ENCODE measurements at places on chromosomes 3 and 15.

GRCh38 chr15:99677540-99678134 lies 55.6 kb downstream of the LYSMD4 start:
- H3K27me3 ChIP-seq: no peaks in the 10 kb centered on the region
- H3K27ac ChIP-seq: no peak overlapping the region
- peak; percentile 28 for DNase-seq
- peaks cover 37% of the 10 kb centered on the region for H3K36me3 ChIP-seq
- H3K4me1 ChIP-seq: peaks cover 12% of the 10 kb centered on the region

DNA sequence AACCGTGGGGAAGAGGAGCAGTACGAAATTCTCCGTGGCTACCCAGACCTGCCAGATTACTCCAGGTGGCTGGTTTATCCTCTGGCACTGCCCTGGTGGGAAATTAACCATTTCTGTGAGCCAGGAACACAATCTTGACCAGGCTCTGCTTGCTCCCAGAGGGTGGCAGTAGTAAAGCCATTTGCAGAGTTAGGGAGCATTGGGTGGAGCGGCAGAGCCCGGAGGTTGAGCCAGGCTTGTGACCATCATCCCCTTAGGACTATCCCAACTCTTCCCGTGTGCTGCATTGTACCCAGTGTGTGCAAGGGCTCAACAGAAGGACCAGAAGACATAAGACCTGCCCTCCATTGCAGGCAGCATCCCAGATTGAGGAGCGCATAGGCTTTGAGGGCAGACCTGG lies 5.3 kb downstream of the KNG1 start:
- H3K4me1 ChIP-seq: no peaks in the 10 kb centered on the region
- no peaks in the 10 kb centered on the region for H3K36me3 ChIP-seq
- no peak overlapping the region for H3K27ac ChIP-seq
- H3K4me3 ChIP-seq: no peak overlapping the region

- 0 out of 2 replicates have a peak overlapping the region, but pooled peaks have one; percentile 0 for H3K27ac ChIP-seq
- peaks cover 12% of the 10 kb centered on the region for H3K4me1 ChIP-seq
- H3K36me3 ChIP-seq: no peaks in the 10 kb centered on the region
- no peaks in the 10 kb centered on the region for H3K27me3 ChIP-seq
- no peak overlapping the region for H3K4me3 ChIP-seq
These were observed 80.7 kb upstream of the ALDH1L1 start for GRCh38 chr3:126261037-126261436.

DNA sequence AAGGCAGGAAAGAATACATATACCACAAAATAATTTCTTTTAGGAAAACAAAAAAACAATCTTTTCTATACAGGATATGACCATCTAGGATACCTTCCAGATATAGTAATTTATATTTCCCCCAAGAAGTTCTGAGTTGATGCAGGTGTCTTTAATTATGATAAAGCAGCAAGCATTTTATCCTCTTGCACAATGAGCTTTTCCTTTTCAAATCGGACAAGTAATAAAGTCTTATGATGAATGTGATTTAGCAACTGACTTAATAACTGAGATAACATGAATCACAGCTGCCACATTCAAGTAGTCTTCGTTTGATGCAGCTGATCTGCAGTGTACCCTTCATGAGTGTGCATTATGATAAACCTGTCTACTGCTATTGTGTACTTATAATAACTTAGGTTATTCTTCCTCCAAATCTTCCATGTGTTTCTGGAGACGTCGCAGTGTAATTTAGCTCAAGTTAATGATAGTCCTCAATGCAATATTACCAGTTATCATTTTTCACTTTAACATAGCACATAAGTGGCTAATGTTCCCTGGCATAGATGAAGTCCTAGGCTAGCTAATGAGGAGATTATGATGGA lies 260.3 kb upstream of the MRPL3 start:
- H3K36me3 ChIP-seq: no peaks in the 10 kb centered on the region
- H3K27me3 ChIP-seq: no peaks in the 10 kb centered on the region
- no peak overlapping the region for H3K27ac ChIP-seq
- peak; percentile 26 for DNase-seq
- H3K4me3 ChIP-seq: no peak overlapping the region

- no peak for DNase-seq
- H3K27me3 ChIP-seq: no peaks in the 10 kb centered on the region
- no peaks in the 10 kb centered on the region for H3K4me1 ChIP-seq
- H3K27ac ChIP-seq: no peak overlapping the region
- no peaks in the 10 kb centered on the region for H3K36me3 ChIP-seq
- no peak overlapping the region for H3K4me3 ChIP-seq
These were observed 504.9 kb downstream of the MCTP2 start for GRCh38 chr15:94736236-94736635.

DNA sequence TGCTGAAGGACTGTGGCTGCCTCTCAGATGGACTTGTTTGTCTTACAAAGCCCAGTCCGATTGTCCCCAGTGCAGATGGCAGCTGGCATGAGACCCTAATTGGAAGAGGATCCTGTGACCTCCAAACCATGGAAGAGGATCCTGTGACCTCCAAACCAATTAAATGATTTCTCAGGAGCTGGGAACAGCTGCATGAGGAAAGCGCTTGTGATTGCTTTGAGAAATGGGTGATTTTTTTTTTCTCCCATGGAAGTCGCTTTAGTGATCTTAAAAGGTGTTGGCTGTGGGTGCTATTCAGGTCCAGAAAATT lies 68.4 kb upstream of the LARS2 start:
- no peak for DNase-seq
- H3K27me3 ChIP-seq: peaks cover 22% of the 10 kb centered on the region
- no peaks in the 10 kb centered on the region for H3K36me3 ChIP-seq
- no peak overlapping the region for H3K4me3 ChIP-seq
- no peak overlapping the region for H3K27ac ChIP-seq

DNA sequence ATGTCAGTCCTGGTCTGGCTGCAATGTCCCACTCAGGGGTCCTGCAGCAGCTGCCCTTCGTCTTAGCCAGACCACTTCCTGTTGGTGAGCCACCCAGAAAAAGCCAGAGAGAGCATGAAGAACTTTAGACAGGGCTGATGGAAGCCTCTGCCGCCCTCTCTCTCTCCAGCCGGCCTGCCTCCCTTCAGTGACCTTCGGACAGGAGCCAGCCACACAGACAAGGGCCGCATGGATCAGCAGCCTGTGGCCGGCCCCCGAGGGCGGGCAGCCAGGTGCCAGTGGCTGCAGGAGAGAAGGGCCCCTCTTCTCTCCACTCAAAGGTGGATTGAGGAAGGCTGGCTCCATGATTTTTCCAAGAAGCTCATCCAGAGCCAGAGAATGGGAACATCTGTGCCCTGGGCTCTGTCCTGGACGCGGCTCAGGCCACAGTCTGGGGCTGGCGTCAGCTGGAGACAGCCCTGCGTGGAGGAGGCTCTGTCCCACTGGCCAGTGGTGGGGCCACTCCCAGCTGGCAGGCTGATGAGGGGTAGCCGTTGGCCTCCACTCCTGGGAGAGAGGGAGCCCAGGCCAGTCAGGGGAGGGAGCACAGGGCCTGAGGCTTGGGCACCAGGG lies 42.9 kb downstream of the ISG20 start:
- H3K36me3 ChIP-seq: no peaks in the 10 kb centered on the region

DNA sequence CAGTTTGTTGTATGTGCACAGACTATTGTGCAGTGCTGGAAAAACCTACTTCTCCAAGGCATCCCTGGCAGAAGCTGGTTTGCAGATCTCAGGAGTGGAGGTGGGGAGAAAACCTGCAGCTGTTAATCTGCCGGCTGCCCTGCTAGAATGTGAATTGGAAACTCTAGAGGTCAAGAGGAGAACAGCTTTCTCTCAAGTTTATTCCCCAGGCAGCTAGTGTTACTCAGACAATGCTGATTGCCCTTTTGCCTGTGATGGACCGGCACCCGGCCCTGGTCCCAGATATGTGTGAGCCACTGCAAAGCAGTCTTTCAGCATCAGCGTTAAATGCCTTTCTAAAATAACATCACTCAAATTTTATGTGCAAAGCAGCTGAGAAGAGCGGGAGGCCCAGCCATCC lies 129.7 kb upstream of the TPM1 start:
- H3K27ac ChIP-seq: no peak overlapping the region
- H3K4me3 ChIP-seq: no peak overlapping the region
- no peaks in the 10 kb centered on the region for H3K4me1 ChIP-seq
- H3K27me3 ChIP-seq: no peaks in the 10 kb centered on the region
- H3K36me3 ChIP-seq: no peaks in the 10 kb centered on the region

DNA sequence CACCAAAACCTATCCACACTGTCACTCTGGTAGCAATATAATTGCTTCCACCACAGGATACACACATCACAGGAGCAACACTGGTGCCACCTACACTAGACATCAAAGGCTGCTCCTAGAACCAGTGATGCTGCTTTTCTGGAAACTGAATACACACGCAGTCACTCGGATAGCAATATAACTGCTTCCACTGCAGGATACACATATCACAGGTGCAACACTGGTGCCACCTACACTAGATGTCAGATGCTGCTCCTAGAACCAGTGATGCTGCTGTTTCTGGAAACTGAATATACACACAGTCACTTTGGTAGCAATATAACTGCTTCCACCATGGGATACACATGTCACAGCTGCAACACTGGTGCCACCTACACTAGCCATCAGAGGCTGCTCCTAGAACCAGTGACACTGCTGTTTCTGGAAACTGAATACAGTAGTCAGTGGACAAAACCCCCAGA lies 6.9 kb upstream of the TNFSF10 start:
- no peak overlapping the region for H3K4me3 ChIP-seq
- no peaks in the 10 kb centered on the region for H3K27me3 ChIP-seq
- H3K27ac ChIP-seq: no peak overlapping the region
- no peaks in the 10 kb centered on the region for H3K4me1 ChIP-seq

GRCh38 chr15:28079313-28079969 lies 19.7 kb downstream of the OCA2 start:
- 0 out of 2 replicates have a peak, but pooled peaks cover 6% of the 10 kb centered on the region for H3K27me3 ChIP-seq
- H3K36me3 ChIP-seq: no peaks in the 10 kb centered on the region
- no peak for DNase-seq
- no peak overlapping the region for H3K4me3 ChIP-seq

DNA sequence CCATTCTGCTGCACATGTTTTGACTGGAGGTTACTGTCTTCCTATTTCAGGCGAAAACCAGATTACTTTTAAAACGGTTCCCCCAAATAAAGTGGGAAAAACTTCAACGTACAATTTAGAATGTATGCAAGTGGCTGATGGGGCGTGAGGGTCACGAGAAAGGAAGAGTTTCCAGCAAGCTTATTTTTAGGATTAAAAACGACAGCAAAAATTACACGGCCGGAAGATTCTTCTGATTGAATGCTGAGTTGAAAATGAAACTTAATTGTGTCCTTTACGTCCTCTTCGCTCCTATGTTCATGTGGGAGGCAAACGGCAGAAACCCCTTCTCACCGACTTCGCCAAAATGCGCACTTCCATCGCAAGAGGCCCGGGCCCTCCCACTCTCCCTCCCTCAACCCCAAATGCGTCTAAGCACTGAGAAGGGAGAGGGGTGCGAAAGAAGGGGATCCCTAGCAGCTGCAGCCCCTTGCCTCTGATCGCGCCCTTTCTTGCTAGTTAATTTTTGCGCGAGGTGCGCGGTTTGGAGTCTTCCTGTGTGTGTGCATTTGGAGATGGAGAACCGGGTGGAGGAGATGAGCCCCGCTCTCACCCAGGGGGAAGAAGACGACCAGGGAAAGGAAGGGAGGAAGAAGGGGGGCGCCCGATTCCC lies 656 bp downstream of the CD47 start:
- DNase-seq: peak; percentile 63
- H3K36me3 ChIP-seq: no peaks in the 10 kb centered on the region
- H3K4me1 ChIP-seq: peaks cover 7% of the 10 kb centered on the region
- no peaks in the 10 kb centered on the region for H3K27me3 ChIP-seq
- H3K4me3 ChIP-seq: peak overlapping the region; percentile 85

- no peak overlapping the region for H3K4me3 ChIP-seq
- H3K27ac ChIP-seq: no peak overlapping the region
- no peak for DNase-seq
- no peaks in the 10 kb centered on the region for H3K36me3 ChIP-seq
- no peaks in the 10 kb centered on the region for H3K27me3 ChIP-seq
- H3K4me1 ChIP-seq: no peaks in the 10 kb centered on the region
These were observed 55.7 kb downstream of the UNC13C start for GRCh38 chr15:54033869-54034458.

DNA sequence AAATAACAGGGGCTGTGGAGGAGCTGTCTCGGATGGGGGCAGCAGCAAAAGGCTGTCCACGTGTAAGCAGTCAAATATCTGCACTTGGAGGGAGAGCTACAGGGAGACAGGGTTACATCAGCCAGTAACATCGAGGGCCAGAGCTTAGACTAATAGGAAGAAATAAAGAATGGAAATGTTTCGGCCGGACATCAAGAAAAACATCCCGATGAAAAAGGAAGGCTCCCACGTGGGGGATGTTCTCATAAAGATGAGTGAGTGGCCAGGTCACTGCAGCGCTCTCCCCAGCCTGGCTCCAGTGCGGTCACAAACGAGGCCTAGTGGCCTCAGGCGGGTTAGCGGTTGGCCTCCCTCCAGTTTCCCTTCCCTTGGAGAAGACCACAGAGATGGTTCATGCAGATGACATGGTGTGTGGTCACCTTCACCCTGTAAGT lies 56.1 kb upstream of the WNT5A start:
- H3K4me1 ChIP-seq: no peaks in the 10 kb centered on the region
- H3K36me3 ChIP-seq: no peaks in the 10 kb centered on the region
- H3K27ac ChIP-seq: no peak overlapping the region
- H3K27me3 ChIP-seq: peaks cover 58% of the 10 kb centered on the region
- no peak overlapping the region for H3K4me3 ChIP-seq

- no peak overlapping the region for H3K4me3 ChIP-seq
- peaks cover 78% of the 10 kb centered on the region for H3K36me3 ChIP-seq
- peak overlapping the region; percentile 64 for H3K27ac ChIP-seq
- no peaks in the 10 kb centered on the region for H3K27me3 ChIP-seq
These were observed 32.4 kb downstream of the VGLL3 start for GRCh38 chr3:86958534-86958933.

DNA sequence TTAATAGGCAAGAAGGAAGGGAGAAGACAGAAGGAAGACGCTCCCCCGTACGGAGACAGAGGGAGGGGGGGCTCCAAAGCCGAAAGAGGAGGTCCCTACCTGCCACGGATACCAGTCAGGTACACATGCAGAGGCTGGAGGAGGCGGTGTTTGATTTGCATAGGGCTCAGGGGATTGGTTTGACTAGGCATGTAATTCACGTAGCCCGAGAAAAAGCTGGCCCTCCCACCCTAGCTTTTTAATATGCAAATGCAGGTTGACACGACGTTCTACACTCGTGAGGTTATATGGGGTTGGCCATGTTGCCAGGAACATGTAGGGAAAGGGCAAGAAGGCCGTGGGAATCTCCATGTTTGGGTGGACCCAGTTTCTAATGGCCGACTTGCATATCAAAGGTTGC lies 29.8 kb downstream of the ZNF592 start:
- DNase-seq: no peak
- 0 out of 2 replicates have a peak, but pooled peaks cover 4% of the 10 kb centered on the region for H3K36me3 ChIP-seq
- no peak overlapping the region for H3K4me3 ChIP-seq
- no peaks in the 10 kb centered on the region for H3K4me1 ChIP-seq
- no peaks in the 10 kb centered on the region for H3K27me3 ChIP-seq

- H3K4me3 ChIP-seq: no peak overlapping the region
- no peaks in the 10 kb centered on the region for H3K27me3 ChIP-seq
- no peaks in the 10 kb centered on the region for H3K4me1 ChIP-seq
- H3K27ac ChIP-seq: no peak overlapping the region
These were observed 6.9 kb upstream of the SPTBN5 start for GRCh38 chr15:41900526-41901380.

DNA sequence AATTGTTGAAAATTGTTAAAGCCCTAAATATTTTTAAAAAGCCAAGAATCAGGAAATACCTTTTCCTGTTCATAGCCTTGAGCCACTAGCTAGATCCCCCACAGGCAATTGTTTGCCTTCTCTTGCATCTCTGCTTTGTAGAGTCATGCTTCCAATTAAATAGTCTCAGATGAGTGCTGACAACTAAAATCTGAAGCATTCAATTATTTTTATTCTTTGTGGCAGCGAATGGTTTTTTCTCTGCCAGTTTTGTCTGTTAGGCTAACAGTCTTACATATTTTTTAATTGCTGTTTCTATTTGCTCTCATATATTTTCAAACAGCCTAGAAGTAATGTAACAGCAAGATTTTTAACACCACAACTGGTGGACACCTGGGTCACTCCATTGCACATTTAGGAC lies 277.1 kb upstream of the GBE1 start:
- no peak overlapping the region for H3K27ac ChIP-seq
- no peaks in the 10 kb centered on the region for H3K36me3 ChIP-seq
- H3K4me3 ChIP-seq: no peak overlapping the region

Data from GM23248 (cell line).